Effector CD8-positive, alpha-beta T cell (primary cell): ENCODE measurements at places on chromosomes 3 and 15.

GRCh38 chr3:165946360-165946759, 109.1 kb upstream of the BCHE start:
- DNase-seq = no peak

DNA sequence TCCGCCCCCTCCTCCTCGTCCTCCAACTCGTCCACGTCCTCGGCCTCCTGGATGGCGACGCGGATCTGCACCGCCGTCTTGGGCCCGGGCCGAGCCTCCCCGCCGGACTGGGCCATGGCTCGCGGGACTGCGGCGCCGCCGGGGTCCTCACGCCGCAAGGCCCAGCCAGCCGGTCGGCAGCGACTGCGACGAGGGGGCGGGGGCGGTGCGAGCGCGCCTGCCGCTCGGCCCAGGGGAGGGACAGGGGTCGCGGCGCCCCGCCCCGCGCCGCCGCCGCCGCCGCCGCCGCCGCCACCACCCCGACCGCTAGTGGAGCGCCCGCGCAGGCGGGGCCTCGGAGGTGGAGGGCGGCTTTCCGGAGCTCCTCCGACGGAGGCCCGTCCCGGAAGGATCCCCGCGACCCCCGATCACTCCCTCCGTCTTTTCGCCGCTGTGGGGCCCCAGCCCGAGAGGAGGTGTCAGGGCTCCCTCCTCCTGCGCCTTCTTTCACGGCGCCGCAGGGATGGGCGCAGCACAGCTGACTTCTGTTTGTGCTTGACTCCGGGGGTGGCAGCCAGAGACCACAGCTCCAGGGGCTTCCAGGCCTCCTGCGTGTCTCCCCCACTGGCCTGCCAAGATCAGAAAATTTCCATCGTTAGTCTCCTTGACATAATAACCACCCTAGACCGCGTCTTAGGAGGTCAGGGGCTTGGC, at the start of gene LARP6:
LARP6 (minus strand) TSS at position 185 of the 693 bp plus-strand sequence; CDS start at position 116, 69 bp downstream.
- no peak for DNase-seq

- peak; percentile 22 for DNase-seq
Observed at GRCh38 chr3:105367063-105367405, 325 bp downstream of the ALCAM start.

DNA sequence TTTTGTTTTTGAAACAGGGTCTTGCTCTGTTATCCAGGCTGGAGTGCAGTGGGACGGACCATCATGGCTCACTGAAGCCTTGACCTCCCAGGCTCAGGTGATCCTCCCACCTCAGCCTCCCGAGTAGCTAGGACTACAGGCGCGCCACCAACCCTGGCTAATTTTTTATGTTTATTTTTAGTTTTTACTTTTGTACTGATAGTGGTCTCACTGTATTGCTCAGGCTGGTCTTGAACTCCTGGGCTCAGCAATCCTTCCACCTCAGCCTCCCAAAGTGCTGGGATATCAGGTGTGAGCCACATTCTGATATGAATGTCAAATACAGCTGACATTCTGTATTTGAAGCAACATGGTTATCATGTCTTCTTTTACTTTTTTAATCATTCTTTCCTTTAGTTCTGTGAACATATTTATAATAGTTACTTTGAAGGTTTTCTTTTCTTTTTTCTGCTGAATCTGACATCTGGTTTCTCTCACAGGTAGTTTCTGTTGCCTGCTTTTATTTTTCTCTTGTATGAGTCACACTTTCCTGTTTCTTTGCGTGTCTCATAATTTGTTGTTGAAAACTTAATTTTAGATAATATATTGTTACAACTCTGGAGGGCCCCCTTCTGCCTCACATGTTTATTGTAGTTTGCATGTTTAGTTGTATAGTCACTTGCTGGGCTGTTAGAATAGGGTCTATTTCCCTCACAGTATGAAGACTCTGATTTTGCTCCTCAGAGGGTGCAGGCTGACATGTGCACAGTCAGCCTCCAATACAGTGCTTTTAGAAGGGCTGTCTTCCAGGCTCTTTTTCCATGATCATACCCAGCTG, 8.4 kb upstream of the CNTN4 start:
- no peak for DNase-seq

DNA sequence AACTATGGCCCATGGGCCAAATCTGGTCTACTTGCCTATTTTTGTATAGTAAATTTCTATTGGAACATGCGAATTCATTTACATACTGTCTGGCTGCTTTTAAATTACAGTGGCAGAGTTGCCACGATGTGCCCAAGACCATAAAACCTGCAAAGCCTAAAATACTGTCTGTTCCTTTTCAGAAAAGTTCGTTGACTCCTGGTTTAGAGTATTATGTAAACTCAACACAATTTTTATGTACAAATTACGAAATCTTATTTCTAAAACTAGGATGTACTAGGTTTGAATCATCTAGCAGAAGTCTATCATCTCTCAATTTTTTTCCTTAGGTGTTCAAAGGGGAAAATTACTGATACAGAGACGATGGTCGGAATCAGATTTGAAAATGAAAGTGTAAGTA, 26.9 kb downstream of the SENP2 start:
- no peak for DNase-seq

GRCh38 chr3:141972399-141972798, 96.0 kb downstream of the ATP1B3 start:
- no peak for DNase-seq

- DNase-seq = no peak
Observed at GRCh38 chr3:73413619-73414018, 211.1 kb downstream of the PDZRN3 start.

DNA sequence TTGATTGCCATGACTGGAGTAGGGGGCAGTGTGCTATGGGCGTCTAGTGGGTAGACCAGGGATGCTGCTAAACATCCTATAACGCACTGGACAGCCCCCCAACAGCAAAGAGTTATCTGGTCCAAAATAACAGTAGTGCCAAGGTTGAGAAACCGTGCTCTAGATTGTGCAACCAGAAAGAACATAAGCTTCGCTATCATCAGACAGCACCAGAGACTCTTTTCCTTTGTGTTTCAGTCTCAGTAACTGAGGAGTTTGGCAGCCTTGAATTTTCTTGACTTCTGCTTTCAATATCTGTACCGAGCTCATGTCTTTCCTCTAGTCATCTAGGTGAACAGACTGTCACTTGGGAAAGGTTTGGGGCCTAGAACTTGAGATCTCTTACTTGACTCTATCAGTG, 8.8 kb downstream of the ARID3B start:
- DNase-seq = no peak

DNA sequence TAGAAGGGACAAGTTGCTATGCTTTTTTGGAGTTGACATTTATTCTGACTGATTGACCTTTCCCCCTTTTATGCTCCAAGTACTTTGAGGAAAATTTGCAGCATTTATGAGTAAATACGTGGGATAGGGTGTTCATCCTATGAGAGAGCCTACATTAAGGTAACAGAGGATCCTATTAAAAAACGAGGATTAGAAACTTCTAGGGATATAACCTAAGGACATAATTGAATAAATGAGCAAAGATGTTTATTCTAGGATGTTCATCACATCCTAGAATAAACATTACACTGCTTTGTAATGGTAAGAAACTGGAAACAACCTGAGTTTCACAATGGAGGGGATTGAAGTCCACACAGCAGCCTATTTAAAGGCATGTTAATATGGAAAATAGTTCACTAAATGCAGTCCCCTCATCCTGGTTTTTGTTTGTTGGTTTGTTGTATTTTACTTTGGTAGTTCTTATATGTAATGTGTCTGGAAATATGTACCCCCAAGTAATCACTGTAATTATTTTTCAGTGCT, 23.9 kb upstream of the CLEC3B start:
- DNase-seq = no peak

DNA sequence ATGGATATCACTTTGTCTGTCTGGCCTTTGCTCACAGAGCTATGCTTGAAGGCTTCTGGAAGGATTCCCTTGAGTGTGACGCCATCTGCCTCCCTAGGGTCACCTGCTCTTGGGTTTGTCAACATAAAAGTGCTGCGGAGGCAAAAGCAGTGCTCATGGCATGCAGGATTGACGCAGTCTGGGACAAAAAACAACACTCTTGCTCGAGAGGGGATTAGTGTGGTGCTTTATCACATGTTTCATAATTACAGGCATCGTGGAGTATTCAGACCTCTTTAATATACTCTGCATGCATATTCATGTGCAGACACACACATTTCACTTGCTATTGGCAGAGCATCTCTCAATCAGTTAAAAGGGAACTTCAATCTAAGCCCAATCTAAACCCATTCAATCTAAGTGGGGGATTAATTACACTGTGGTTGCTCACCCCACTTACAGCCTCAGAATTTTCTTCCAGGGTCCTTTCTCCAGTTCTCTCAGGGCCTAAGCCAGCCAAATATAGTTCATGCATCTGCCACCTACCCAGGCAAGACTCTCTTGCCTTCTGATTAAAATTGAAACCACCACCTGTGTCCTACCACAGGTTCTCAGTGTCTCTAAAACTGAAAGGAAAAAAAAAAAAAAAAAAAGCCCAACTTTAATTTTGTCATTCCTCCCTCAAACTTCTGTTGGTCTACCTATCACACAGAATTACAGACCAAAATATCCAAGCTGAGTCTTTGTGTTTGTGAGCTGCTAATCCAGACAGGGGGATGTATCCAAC, 75.6 kb downstream of the BFSP2 start:
- no peak for DNase-seq

GRCh38 chr15:81400640-81401236, 26.7 kb upstream of the TMC3 start:
- DNase-seq = no peak

DNA sequence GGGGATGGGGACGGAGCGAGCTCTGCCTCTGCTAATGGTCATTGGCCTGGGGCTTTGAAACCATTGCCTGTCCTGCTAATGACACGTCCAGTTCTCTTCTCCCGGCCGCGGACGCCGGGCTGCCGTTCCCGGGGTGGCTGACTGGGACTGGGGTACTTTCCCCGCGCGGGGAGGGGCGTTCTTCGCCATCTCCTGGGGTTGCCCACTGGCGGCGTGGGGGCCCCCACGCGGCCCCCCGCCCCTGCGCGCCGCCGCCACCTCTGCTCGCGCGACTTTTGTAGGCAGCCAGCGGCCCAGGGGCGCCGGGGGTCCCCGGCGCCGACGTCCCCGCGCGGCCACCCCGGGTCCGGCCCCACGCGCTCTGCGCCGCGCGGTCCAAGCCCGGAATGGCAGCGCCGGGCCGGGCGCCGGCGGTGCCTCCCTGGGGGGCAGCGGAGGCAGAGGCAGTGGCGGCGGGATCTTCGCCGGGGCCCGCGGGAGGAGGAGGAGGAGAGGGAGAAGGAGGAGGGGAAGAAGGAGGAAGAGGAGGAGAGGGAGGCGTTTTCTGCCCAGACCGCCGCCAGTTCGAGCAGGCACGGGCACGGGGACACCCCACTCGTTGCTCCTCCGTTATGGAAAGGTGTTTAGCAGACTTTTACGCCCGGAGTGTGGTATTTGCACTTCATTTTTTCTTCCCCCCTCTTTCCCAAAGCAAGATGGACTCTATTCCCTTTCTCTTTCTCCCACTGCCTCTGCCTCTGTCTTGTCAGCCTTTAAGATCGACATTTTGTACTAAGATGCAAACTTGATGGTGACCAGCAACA, 2.3 kb downstream of the BBX start:
- DNase-seq = peak; percentile 35
